ENCODE measurements at places on chromosomes 3 and 15.

GRCh38 chr15:47095833-47096232 lies 621.5 kb upstream of the SEMA6D start:
- DNase-seq = no peak

- no peak for DNase-seq
Observed at GRCh38 chr3:179133575-179133974, 14.6 kb upstream of the PIK3CA start.

- no peak for DNase-seq
Observed at GRCh38 chr15:32652178-32652577, 10.7 kb downstream of the SCG5 start.

DNA sequence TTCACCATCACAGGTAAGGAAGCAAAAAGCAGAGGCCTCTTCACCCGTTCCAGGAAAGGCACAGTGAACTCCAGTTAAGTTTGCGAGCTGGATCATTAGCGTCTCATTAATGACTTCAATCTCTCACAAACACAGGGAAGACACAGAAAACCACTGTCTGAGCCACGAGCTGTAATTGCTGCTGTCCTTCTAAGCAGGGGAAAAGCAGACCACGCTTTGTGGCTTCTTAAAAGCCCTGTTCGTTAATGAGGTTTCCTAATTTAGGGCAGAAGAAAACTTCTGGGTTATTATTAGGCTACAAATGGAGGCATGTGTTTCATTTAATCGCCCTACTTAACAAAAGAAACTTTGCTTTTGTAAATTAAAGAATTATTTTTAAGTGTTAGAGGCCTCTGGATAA lies 50.6 kb upstream of the FAM174B start:
- no peak for DNase-seq

DNA sequence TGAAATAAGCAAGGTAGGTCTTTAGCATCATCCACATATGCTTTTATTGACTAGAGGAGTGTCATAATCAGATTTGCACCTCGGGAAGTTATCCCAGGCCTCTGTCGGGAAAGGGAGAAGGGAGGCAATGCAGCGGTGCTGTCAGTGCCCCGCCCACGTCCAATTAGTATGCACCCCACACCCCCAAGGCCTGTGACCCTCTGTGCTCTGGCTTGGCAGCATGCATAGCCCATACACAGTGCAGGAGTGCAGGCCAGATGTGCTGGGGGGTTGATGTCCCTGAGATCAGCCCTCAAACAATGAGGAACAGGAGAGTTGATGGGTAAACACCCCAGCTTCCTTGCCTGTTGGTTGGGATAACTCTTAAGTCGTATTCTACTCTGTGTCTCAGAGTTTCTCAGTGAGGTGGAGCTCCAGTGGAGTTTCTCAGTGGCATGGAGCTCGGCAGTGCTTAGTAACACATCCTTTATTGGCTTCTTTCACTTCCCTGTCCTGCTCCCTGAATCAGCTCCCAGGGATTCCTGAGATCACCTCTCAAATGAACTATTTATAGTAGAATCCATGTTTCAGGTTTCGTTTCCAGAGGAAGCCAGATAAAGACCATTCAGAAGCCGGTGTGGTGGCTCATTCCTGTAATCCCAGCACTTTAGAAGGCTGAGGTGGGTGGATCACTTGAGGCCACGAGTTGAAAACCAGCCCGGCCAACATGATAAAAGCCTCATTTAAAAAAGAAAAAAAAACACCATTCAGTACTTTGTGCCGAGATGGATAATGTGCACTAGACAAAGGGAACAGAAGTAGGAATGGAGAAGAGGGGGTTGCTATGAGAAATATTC lies 26.7 kb upstream of the NDUFB4 start:
- no peak for DNase-seq

DNA sequence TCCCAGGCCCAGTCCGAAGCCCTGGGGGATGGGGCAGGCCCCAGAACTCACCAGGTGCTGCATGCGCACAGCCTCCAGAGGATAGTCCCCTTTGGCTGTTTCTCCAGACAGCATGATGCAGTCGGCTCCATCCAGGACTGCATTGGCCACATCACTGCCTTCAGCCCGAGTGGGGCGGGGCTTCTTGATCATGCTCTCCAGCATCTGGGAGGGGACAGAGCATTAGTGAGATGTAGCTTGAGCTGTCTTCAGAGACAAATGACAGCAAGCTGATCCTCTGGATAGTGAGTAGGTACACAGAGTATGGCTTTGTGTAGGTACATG lies 9.1 kb upstream of the GRAMD2A start:
- DNase-seq = no peak

DNA sequence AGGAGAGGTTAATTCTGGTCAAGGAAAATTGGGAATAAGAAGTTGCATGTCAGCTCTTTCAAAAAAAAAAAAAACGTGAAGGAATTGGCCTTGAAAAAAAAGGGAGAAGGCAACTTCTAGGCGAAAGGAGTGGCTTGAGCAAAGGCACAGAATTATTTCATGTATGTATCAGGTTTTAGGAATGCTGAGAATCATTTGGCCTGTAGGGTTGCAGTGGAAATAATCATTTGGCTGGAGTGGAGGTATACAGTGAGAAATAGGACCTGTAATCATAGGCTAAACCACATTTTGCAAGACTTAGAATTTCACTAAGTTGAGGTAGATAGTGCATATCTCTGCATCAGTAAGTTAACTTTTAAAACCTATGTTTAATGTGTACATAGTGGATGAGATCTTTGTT lies 54.9 kb downstream of the EPHA6 start:
- no peak for DNase-seq

DNA sequence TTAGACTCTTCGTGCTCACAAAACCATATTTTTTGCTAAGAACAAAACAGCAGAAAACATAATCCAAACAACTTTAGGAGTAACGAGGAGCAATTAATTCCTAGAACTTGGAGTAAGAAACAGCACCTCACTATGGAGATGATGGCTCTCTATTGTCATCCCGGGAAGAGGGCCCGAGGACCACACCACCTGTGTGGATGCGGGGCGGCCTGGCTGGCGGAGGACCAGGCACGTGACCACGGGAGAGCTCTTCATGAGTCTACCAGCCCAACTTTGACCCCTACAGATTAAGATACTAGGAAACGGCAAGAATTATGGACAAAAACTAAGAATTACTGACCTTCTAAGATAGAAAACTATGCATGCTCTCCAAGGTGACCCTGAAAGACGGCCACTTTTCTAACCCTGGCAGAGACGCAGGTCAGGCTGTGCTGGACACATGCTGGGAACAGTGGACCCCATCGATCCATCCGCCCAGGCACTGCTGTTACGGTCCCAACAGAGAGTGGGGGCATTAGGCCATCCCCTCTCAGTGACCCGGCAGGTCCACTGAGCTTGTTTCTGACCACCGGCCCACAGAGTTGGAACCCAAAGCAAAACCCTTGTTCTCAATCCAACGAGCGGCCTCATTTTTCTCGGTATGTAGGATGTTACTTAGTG lies 13.1 kb upstream of the OCA2 start:
- no peak for DNase-seq

DNA sequence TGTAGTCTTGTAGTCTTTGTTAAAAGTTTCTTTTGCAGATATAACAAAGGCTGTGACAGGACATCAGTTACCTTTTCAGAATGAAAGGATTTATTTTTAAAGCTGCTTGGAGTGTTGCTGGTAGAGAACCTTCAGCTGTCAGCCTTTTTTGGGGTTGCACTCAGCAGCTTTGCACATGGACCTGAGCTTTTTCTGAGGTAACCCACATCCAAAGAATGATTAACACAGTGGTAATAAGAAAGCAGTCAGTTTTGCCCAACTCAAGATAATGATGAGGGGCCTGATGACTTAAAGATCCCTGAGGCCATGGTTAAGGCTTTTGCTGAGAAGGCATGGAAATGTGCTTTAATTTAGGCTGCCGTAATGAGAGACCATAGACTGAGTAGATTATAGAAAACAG lies 1042.7 kb downstream of the PLOD2 start:
- DNase-seq = no peak

DNA sequence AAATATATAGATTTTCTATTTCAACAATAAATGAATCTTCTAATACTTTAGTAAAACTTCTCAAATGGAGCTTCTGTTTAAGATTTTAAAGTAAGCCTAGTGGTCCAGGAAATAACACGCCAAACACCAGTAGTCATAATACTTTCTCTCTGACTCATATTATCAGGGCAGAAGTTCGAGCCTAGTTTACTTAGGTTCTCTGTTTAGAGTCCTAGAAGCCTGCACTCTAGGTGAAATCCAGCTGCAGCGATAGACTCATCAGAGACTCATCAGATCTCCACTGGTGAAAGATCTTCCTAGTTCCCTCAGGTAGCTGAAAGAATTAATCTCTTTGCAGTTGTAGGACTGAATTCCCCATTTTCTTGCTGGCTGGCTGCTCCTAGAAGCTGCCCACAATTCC lies 552.5 kb upstream of the ROBO2 start:
- no peak for DNase-seq

DNA sequence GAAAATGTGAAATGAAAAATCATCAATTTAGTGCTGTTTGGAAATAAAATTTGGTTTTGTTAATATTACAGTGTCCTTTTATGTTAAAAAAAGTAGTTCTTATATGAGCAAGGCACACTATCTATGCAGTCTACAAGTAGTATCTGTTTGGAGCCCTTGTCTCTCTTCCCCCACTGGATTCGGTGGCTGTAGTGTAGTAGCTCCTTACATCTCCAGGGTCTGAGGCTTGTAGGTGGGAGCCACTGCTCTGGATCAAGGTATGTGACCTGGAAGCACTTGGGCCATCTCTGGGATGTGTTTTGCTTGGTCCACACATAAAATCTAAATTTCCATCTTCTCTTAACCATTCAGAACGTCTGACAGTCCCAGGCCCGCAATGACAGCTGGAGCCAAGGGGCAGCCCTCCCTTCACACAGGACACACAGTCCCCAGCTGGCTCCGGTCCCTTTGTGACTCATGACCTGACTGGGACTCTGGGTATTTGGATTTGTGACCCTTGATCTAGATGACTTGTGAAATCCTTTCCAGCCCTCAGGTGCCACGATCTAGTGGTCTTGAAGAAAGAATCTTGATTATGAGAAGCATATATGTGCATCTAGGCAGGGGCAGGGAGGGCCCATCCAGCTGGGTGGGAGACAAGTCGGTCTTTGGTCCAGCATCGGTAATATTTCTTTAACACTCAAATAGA lies 80.0 kb downstream of the USP13 start:
- DNase-seq = no peak

DNA sequence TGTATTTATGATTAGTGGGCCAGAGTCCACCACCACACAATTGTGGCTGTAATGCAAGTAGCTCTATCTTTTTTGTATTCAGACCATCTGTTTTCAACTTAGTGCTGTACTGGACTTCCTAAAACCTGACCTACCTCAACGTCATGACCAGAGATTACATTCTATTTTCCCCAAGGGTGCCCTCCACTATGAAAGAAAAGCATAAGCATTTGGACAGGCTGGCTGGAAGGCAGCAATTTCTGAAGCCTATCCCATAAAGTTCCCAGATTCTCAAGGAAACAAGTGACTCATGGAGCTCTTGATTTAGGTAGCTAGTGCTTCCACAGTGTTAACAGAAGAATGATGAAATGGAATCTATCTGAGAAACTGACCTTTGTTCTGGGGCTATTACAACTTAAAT lies 75.8 kb downstream of the COL8A1 start:
- no peak for DNase-seq

GRCh38 chr3:131907796-131908195 lies 127.0 kb downstream of the CPNE4 start:
- no peak for DNase-seq

DNA sequence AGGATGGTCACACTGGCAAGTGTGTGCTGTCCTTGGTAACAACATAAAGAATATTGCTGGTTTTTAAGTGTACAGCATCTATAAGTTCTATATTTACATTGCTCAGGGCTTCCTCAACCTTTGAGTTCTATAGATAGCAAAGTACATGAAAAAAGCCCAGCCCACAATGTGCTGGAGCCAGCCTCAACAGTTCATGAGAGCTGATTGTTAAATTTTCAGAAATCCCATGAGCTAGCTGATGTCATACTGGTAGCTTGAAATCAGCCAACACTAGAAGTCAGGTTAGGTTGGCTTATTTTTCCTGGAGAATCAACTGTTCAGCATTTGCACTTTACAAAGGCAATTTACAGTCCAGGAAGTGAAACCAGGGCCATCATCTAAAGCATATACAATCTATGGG lies 102.8 kb downstream of the STRIT1 start:
- DNase-seq = no peak

DNA sequence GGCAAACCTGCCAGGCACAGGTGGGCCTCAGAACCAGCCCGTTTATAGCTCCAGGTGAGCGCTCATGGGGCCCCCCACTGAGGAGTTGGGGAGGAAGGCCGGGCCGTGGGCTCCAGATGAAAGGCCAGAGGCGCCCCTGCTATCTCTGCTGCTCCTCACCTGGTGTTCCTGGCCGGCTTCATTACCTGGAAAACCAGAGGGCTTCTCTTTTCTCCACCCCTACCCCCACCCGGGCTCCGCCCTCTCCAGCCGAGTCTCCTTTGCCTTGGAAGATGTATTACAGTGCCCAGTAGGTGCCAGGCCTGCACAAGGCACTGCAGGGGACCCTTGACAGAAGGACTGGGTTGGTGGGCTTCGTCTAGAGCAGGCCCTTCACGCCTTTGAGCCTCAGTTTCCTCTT lies 111.4 kb downstream of the WNT7A start:
- DNase-seq = no peak

- DNase-seq = no peak
Observed at GRCh38 chr3:187473778-187474406, 105.7 kb downstream of the RTP4 start.

DNA sequence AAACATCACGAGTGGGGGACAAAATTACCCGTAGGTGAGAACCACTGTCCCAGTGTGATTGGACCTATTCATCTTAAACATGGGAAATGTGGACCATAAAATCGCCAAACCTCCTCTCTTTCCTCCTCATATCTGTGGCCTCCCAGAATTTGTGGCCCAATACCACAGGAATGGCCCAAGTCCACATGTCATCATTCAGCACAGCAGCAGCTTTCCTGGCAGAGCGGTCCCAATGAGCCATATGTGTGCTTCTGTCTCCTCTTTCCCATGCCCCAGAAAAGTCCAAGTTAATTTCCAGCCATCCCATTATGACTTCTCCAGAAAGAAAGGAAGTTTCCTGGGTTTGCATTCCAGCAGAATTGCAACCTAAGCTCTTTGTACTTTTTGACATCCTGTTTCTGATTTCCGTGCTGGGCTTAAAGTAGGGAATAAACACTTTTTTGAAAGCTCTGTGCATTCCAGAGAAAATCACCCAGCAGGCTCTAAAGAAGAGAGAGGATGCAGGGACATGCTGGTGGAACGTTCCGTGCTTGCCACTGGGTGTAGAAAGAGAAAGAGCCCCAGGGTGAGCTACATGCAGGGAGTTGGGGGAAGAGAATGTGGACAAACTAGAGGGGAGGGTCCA lies 259.4 kb upstream of the PROK2 start:
- no peak for DNase-seq

DNA sequence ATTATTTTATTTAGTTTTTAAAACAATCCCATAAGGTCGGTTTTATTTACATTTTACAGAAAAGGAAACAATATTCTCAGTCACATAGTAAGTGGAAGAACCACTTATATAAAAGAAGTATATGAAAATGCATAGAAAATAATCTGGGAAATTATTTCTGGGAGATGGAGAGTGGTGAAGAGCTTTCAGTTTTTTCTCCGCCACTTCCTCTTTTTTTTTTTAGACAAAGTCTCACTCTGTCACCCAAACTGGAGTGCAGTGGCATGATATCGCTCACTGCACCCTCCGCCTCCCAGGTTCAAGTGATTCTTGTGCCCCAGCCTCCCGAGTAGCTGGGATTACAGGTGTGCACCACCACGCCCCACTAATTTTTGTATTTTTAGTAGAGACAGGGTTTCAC lies 21.2 kb downstream of the RAD51 start:
- no peak for DNase-seq

- no peak for DNase-seq
Observed at GRCh38 chr15:45442507-45443135, 64.3 kb upstream of the GATM start.

GRCh38 chr3:171772427-171773056 lies 37.7 kb downstream of the PLD1 start:
- DNase-seq = no peak
